ENCODE measurements at places on chromosomes 11 and 22.
A peak's percentile ranks its signal among the peaks of the same experiment; 100 is the strongest.

GRCh38 chr22:24926849-24927579 is 19.5 kb downstream of the LHFPL7 start:
- peak; percentile 5 for DNase-seq

- no peak for DNase-seq
Measured at GRCh38 chr11:20597680-20598484, 1.5 kb upstream of the SLC6A5 start.

GRCh38 chr11:129346916-129347315 is 28.7 kb upstream of the BARX2 start:
- DNase-seq, result peak; percentile 2

DNA sequence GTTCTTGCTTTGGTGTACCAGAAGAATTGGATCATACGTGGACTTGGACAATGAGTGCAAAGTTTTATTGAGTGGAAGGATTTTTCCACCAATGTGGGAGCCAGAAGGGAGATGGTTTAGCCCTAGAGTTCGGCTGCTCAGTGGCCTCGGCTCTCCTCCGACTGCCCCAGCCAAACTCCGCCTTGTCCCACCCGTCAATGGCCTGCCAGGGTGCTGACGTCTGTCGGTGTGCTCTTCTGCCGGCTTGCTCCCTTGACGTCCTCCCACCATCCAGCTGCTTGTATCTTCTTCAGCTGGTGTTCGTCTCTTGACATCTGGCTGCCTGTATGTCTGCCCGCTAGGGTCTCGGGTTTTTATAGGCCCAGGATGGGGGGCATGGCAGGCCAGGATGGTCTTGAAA is 154.8 kb downstream of the APOL5 start:
- no peak for DNase-seq

DNA sequence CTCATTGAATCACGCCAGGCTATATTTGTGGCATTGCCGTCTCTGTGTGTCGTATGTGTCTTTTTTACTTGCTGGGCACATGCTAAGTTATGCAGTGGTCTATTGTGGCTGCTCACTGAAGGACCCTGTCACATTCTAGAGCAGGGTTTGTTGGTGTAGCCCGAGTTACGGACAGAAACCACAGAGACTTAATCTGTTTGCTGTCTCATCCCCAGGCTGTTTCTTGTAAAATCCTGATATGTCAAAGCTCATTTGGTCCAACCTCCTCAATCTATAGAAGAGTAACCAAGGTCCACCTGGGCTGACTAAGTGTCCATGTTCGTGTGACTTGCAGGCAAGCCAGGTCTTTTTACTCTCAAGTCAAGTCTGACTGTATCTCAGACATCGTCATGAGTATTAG is 5.0 kb downstream of the DPF2 start:
- DNase-seq, result no peak

- DNase-seq, result peak; percentile 80
Measured at GRCh38 chr11:102780491-102780918, at the start of gene MMP10. Gene MMP10, minus strand, starts transcription at chr11:102780628. Its CDS starts 37 bp downstream, at chr11:102780591.

- no peak for DNase-seq
Measured at GRCh38 chr11:10608584-10608983, 40.1 kb upstream of the LYVE1 start.

- DNase-seq, result no peak
Measured at GRCh38 chr11:14554959-14555358, 34.8 kb upstream of the PSMA1 start.

DNA sequence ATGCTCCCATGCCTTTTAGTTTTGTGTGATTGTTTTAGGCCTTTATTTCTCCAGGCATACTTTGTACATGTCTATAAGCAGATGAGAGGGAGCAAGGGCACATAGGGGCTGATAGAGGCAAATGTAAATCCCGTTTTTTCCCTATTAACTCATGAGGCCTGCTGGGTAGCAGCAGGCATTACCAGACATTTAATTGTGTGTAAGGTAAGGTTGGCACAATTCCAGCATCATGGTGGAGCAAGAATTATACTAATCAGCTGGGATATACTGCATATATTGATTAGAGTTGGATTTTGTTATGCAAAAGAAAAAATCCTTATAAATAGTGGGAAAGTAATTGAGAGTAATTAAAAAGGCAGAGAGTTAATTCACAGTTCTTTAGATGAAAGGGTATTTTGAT is 12.2 kb downstream of the FAT3 start:
- DNase-seq, result no peak

- peak; percentile 26 for DNase-seq
Measured at GRCh38 chr11:79942090-79942489, 501.3 kb upstream of the TENM4 start.

GRCh38 chr11:104061853-104062521 is 25.5 kb downstream of the DDI1 start:
- DNase-seq, result peak; percentile 11

GRCh38 chr11:294780-295179 is 4.5 kb downstream of the IFITM5 start:
- DNase-seq, result no peak

- no peak for DNase-seq
Measured at GRCh38 chr11:13415201-13415600, 47.8 kb downstream of the BTBD10 start.

DNA sequence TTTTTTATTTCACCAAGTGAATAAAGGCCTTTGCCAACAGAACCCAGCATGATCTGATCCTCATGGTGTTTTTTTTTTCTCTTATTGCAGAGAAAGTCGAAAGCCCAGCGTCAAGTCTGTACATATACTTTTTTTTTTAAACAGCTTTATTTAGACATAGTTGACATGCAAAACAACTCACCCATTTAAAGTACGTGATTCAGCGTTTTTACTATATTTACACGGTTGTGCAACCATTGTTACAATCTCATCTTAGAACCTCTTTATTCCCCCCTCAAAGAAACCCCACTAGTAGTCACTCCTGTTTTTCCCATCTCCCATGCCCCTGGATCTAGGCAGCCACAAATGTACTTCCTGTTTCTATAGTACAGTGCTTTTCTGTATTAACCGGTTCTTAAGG is 20.6 kb upstream of the AP1B1 start:
- DNase-seq, result no peak

GRCh38 chr22:38449776-38450175 is 5.2 kb downstream of the KCNJ4 start:
- DNase-seq, result no peak

GRCh38 chr11:98701541-98701940 is 319.2 kb upstream of the CNTN5 start:
- DNase-seq, result no peak

- no peak for DNase-seq
Measured at GRCh38 chr22:22843848-22844247, 43.8 kb upstream of the IGLL5 start.

DNA sequence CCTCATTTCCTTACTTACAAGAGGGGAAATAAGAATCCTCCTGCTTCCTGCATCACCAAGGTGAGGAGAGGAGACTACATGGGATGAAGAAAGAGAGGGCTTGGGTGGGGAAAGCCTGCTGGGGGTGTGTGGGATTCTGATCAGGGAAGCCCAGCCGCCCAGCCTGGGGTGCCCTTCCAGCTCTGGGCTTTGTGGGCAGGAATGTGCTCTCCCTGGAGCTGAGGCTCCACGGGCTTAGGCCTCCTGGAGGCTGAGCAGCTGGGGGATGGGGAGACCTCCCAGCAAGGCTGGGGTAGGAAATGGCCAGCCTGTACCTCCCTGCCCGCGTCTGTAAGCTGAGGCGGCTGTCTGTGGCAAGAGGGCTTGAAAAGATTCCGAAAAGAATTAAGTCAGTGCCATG is 206.1 kb downstream of the GRIK4 start:
- no peak for DNase-seq

DNA sequence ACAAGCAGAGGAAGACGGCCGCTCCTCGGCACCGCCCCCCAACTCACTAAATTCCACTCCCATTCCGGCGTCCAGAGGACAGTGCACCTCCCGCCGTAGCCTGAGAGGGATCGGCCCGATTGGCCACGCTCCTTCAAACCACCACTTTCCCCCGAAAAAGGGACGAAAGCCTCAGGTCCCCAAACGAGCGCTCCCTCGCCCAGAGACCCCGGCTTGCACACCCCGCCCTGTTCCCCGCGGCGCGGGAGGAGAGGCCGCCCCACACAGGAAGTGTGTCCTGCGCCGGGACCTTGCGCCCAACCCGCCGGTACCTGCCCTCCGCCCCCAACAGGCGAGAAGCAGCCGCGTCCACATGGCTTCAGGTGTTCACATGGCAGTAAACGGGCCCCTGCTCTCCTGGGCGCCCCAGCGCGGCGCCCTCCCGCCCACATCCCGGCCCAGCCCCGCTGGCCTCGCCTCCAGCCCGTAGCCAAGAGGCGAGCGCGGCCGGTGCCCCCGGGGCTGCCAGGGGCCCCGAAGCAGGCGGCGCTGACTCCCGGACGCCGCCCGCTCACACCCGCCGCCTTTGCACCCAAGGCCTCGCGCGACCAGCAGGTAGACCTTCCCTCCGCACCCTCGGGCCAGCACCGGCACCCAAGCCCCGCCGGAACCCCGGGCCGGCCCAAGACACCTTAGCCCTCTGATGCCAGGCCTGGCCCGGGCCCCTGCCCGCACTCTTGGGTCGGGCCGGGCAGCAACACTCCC is 849 bp downstream of the TCF20 start:
- DNase-seq, result peak; percentile 19

DNA sequence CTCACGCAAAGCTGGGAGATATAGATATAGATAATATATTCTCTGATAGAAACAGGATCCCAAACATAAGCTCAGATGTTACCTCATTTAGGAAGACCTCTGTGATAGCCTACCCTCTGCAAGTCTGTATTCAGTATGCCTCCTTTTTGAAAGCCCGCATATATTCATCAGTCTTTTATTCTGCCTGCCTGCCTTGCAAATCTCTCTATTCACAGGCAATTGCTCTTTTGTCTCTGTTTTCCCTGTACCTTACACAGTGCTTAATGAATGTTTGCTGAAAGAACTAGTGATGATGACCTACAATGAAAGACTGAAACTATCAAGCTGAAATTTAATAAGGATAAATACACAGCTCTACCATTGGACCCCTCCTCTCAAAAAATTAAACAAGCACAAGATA is 18.4 kb downstream of the DEUP1 start:
- DNase-seq, result no peak

DNA sequence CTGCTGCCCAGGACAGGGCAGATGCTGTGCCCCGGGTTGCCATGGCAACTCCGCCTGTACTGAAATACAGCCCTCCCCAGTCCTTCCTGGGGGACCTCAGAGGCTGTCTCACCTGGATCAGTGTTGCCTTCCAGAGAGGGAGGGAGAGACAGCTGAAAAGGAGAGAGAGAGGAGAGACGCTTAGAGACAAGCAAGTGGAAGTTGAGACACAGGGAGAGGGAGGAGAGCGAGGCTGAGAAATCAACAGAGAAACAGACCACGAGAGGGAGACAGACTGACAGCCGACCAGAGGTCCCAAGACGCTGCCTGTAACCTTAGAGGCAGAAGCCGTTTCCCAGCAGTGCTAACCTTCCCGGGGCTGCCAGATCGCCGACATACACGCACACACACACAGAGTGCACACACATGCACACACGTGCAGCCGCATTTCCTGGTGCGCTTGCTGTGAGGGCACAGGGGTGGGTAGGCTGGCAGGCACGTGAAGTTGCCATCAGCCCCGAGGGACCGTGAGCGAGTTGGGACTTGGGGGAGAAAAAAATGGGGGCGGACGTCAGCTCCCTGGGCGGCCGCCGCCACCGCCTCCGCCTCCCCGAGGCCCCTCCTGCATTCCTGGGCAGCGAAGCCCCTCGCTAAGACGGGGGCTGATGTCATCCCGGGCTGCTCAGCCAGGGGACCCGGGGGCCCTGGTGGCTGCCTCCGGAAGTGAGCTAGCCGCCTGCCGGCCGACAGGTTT is 88.6 kb upstream of the CRYBB3 start:
- peak; percentile 62 for DNase-seq

GRCh38 chr11:416757-417621 is 2.2 kb upstream of the SIGIRR start:
- no peak for DNase-seq

- DNase-seq, result no peak
Measured at GRCh38 chr11:71502871-71503435, 24.1 kb upstream of the KRTAP5-7 start.

GRCh38 chr11:131351848-131352247 is 18.6 kb upstream of the NTM start:
- no peak for DNase-seq

Data from fibroblast of skin of right biceps (primary cell).